Activated naive CD4-positive, alpha-beta T cell treated with Interleukin-2 at 50 U/mL for 16 hours (primary cell): ENCODE measurements at places on chromosomes 6 and 20.

DNA sequence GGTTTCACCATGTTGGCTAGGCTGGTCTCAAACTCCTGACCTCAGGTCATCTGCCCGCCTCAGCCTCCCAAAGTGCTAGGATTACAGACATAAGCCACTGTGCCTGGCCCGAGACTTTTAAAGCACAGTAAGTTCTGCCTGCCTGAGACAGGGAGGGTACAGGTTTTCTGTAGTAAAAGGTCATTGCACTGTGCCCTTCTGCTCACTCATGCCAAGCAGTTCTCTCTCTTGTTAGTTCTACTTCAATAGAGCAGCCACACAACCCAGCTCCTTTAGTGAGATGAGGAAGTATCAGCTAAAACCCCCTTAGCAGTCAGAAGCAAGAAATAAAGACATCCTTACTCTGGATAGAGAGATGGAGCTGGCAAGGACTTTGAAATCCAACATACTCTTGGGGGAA lies 52.4 kb upstream of the ARMH2 start:
- DNase-seq = no peak

DNA sequence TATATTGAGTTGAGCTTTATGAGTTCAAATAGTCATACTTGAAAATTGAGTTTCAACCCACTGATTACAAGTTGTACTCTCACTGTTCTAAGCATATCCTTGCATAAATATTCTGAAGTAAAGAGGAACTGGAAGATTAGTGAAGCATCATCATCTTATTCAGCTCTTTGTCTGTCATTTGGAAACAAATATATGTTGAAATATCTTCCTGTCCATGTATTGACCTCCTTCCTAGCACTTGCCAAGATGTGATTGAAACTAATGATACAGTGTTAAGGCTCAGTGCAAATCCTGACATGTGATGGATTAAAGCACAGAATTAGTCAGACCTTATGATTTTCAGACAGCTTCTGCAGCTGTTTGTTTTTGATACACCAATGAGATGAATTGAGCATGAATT lies 434.3 kb downstream of the TBC1D32 start:
- DNase-seq = no peak

- DNase-seq = no peak
Measured at GRCh38 chr20:46965477-46965876, 70.8 kb downstream of the EYA2 start.

- no peak for DNase-seq
Measured at GRCh38 chr20:48821261-48821920, 6.4 kb downstream of the PREX1 start.

GRCh38 chr6:30747300-30747687 lies 2.9 kb upstream of the IER3 start:
- no peak for DNase-seq

- no peak for DNase-seq
Measured at GRCh38 chr6:14621518-14621917, 503.9 kb downstream of the CD83 start.

- no peak for DNase-seq
Measured at GRCh38 chr20:19252451-19253120, 40.1 kb downstream of the SLC24A3 start.

GRCh38 chr6:123168892-123169773 lies 173.1 kb downstream of the CLVS2 start:
- no peak for DNase-seq

DNA sequence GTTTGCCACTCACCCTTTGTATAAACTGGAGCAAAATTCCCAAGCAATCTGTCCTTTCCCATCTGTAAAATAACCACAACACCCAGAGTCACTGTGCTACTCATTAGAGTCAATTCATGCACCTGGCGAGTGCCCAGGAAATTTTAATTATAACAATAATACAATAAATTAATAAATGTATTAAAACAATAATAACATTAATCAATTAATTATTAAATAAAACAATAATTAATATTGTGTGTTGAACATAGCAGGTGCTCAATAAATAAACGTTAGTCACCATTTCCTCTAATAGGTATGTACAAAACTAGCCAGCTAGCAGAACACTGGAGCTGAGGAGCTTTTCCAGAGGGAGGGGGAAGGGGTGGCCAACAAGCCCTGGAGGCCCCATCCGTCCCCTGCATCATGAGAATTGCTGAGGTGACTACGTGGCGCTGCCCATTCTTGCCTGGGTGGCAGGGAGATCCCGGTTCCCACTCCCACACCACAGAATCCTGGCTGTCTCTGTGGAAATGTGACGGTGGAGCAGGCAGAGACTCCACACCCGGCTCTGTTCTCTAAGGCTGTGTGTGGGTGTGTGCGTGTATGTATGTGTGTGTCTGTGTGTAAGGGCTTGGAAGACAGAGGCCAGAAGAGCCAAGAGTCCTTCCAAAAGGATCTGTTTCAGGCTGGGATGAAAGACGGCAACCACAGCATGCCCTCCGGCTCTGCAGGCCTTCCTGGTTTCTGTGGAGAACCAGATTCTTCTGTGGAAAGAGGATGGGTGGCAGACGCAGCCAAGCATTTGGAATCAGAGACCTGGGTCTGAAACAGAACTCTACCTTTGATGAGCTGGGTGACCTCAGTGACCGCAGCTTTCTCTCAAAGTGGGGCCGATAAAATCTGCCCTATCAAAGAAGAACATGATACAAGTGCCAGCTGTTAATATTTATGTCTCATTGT lies 18.8 kb upstream of the EZR start:
- no peak for DNase-seq

- DNase-seq = no peak
Measured at GRCh38 chr20:24985802-24986201, 6.7 kb downstream of the APMAP start.

DNA sequence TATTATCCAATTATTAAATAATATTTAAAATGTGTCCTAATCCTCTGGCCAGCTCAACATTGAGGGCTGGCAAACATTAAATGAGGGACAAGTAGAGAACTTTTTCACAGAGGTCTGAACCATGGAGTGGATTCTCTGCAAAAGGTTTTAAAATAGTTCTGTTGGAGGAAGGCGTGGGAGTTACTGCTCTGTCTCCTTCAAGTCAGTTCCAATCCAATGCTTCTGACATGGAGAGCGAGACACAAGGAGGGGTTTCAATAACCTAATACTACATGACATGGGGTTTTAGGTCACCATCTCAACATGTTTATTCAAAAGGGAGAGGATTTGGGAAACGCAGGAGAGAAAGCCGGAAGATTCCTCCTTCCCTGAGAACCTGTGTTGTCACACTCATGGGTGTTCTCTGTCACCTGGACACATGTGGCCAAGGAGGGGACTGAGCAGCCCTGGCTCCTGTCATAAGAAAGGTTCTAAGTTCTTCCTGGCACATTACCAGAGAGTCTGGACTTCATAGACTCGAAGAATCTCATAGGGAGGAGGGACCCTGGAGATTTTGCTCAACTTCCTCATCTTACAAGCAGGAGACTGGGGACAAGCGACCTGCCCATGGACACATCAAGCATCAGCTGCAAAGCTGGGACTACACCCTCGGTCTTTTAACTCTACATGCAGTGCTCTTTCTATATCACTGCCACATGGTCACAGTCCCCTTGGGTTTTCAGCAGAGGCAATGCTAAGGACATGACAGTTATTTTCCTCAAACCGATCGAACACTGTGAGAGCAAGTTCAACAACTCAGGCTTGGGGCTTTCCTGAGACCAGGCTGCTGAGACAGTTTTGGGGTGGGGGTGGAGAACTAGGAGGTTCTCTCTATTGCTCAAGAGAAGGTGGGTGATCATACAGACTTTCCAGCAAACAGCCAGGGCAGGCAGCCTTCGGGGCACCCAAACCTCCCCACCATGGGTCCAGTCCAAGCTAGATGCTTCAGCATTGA lies 38.6 kb downstream of the PRDM1 start:
- no peak for DNase-seq

DNA sequence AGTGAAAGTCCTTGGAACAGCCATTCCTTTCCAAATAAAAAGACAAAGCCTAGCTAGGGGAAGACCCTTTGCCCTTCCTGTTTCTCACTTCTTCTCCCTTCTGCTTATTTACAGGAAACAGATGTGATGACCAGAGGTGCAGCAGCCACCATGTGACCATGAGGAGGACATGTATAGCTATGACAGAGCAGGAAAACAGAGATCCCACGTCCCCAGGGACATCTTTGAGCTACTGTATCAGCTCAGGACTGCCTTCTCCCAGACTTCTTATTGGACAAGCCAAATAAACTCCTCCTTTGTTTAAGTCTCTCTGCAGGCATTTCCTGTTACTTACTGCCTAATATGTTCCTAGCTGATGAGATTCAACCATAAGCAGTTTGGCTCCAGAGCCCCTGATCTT lies 133.1 kb upstream of the MLN start:
- DNase-seq = no peak

DNA sequence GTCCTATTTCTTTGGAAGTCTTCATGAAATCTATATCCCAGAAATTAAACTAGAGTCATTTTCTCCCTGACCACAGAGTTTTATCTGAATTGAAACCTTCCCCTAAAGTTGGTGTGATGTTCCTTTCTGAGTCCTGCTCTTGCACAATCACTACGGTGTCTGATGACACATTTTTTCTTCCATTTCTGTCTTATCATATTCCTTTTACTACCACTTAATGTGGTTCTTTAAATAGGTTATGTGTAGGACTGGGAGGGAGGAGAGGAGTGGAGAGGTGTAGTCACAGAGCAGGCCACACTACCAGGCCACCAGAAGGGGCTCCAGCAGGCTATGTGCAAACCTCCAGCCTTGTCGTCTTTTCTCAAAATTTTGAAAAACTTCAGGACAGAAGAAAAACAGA lies 39.7 kb upstream of the ATXN1 start:
- peak; percentile 3 for DNase-seq

- DNase-seq = no peak
Measured at GRCh38 chr6:99739526-99739925, 132.9 kb downstream of the PRDM13 start.

DNA sequence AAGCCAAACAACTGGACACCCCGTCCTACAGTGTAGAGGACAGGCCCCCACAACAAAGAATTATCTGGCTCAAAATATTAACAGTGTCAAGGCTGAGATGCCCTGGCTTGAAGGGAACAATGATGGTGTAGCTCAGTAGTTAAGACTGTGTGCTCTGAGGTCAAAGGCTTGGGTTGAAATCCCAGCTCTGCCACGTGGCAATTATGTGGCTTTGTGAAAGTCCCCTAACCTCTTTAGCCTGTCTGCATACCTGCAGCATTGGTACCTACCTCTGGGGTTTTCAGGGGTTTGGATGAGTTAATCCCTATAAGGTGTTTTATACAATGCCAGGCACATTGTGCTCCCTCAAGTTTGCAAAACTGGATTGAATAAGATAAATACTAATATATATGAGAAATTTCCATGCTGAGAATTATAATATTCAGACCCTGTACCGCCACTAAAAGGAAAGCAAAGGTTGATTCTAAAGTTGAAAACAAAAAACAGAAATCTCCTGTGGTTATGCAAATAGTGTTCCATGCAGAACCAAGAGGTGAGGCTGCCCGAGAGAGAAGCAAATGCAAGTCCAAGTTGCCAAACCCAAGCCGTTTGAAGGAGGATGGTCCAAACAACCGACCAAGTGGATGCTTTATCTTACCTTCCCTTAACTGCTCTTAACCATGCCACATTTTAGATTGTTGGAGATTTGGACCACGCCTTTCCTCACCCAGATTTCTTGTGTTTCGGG lies 199.8 kb downstream of the NFATC2 start:
- no peak for DNase-seq

DNA sequence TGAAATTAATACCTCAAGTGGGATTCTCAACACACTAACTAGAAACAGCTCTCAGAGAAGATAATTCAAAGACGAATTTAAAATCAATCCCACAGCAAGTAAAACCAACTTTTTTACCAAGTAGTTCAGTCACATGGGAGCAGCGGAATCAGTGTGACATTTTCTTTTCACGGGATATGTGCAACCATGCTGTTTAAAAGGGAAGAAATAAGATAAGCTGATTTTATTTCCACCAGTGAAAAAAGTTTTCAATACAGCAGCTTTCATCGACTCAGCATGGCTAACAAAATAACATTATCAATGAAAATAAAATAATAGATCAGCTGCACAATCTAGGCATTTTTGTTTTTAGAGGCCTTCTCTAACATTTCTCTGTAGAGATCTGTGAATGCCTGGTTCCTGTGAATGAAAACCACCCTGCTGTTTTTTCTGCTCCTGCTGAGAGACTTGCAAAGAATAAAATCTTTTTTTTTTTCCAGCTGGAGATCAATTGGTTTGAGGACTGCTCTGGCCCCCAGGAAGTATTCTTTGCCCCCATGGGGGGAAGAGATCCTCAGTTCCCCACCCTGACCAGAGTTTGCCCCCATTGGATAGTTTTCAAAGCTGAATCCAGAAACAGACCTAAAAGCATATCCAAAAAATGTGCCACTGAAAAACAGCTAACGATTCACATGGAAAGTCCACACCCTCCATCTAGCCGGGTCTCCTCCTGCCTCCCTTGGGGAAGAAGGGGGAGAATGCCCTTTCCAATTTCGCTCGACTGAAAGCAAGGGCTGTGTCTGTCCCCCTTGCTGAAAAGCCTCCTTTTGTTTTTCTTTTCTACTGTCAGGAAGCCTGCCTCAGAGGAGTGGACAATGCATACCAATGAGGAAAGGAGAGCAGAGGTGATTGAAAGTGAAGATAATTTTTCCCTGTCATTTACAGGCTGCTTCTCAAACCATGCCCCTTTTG lies 317.6 kb downstream of the PRKN start:
- no peak for DNase-seq

DNA sequence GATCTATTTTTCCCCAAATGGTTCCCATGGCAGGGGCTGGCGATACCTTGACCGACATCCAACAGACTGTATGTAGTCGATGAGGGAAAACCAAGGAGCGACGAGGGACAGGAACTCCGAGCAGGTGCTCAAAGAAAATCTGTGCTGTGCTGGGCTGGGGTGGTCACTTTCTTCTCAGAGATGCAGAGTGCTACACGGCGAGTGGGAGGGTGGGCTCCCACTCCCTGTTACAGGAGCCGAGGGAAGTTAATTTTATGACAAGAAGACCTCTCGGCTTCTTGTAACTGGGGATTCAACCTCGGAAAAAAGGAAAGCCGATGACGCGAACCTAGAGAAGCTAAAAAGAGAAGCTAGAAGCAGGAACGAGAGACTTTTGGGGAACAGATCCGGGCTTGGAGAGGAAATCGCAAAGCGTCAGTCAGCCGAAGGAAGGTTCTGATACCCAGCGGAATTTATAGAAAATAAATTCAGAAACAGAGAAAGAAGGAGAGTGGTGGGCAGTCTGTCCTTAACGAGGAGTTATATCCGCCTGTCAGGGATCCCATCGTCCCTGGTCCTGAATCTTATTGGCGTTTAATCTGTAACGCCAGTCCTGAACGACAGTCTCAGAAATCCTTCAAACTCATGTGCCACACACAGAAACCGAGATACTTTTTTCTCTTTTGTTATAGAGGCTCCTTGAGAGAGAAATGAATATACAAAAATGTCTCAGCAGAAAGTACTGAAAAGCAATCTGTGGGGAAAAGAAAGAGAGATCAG lies 84.6 kb upstream of the ZNF322 start:
- DNase-seq = no peak
